ENCODE measurements at places on chromosomes 6 and 20.
A peak's percentile ranks its signal among the peaks of the same experiment; 100 is the strongest.

DNA sequence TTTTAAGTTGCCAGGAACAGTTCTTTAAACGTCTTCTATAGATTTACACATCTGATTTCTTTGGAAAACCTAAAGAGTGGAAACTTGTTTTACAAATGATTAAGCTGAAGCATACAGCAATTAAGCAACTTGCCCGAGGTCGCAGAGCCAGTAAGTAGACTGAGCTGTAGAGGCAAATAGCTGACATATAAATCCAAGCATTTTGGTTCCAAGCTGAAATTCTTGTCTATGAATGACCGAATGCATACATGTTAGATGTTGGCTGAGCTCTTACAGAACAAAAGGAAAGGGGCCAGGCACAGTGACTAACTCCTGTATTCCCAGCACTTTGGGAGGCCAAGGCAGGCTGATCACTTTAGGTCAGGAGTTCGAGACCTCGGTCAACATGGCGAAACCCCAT lies 101.8 kb upstream of the SGK1 start:
- no peak for DNase-seq

- DNase-seq: no peak
These were observed 47.4 kb downstream of the MYB start for GRCh38 chr6:135228486-135228885.

DNA sequence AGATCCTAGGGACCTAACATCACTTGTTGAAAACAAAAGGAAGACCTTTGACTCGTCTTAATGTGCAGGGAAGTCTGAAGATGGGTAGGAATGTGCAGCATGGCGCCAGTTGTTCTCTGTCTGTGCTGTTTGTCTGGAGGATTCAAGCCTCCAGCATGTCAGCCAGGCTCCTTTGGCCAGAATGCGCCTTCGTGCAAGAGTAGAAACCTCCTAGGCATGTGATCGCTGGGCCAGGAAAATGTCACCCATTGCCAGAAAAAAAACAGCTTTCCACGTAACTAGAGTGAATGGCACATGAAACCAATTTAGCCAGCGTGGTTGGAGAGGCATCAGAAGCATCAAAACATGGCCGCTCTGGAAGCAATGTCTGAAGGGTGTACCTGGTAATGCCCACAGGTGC lies 132.7 kb downstream of the EDN1 start:
- no peak for DNase-seq

- DNase-seq: no peak
These were observed 476 bp downstream of the IGF2R start for GRCh38 chr6:159969204-159969912.

DNA sequence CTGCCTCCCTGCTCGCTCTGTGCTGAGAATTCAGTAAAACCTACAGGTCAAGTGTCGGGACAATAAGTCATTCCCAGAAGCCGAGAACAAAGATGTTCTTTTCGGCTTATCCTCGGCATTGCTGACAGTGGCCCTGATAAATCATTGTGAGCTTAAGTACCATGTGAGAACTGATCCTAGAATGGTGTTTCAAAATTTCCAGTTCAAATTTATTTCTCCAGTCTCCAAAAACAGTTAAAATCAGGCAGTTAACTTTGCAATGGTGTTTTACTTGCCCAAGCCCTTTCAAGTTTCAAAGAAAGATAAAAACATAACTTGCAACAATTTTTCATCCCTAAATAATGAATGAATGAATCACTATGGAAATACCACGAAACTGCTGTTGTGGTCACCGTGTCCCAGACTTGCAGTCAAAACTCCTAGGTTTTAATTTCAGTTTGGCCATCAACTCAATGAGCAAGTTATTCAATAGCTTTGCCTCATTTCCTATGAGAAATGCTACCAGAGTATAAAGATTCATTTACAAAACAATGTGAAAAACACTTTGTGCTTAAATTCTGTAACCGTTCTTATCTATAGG lies 4.3 kb downstream of the ATP5F1E start:
- no peak for DNase-seq

DNA sequence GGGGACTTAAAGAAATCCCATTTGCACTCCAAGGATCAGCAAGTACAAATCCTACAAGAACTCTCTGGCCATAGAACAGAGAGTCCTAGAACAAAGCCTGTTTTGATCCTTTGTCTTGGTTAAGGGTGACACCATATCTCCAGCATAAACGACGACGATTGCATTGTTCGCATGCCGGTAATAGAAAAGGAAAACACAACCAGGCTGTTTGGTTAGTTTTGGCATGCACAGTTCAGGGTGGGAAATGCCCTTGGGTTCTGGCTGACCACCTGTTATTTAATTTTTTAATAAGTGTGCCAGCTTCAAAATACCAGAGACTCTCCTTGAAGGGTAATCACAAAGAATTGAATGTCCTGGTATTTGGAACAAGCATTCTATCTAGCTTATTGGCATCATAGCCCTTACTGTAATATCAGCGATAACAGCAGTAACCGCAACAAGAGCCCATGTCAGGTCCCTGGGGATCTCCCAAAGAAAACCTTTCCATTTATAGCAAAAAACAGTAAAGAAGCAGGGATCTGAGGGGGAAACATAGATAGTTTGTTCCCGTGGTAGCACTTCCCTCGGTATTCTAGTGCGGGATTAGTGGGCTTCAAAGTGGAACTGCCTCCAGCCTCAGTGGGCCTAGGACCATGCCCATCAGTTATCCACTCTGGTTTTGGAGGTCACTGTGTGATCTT lies 77.1 kb downstream of the TMEM170B start:
- no peak for DNase-seq

GRCh38 chr6:24876499-24877465 lies 59.0 kb downstream of the RIPOR2 start:
- no peak for DNase-seq

DNA sequence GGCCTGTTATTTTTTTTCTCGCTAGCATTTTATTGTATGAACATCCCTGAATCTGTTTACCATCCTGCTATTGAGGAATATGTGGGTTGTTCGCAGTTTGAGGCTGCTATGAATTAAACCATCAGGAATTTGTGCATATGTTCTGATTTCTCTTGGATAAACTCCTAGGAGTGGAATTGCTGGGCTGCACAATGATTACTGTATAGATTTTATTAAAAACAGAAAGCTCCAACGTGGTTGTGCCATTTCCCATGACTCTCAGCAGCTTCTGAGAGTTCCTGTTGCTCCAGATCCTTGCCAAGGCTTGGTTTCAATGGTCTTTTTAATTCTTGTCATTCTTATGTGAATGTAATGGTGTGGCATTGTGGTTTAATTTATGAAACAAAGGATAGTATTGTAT lies 75.1 kb downstream of the EDN3 start:
- no peak for DNase-seq

DNA sequence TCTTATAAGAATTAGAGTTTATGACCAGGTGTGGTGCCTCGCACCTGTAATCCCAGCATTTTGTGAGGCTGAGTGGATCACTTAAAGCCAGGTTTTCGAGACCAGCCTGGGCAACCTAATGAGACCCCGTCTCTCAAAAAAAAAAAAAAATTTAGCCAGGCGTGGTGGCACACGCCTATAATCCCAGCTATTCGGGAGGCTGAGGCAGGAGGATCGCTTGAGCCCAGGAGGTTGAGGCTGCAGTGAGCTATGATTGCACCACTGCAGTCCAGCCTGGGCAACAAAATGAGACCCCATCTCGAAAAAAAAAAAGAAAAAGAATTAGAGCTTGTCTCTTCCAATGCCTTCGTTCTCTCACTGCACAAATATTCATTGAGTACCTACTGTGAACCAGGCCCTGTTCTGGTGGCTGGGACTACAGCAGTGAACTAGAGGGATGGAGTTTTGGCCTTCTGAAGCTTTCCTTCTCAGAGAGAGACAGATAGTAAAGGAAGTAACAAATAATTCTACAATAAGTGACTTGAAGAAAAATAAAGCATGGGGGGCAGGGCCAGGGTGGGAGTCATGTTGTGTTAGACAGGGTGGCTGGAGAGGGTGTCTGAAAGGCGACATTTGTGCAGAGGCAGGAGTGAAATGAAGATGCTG lies 56.4 kb downstream of the HNF4A start:
- no peak for DNase-seq

DNA sequence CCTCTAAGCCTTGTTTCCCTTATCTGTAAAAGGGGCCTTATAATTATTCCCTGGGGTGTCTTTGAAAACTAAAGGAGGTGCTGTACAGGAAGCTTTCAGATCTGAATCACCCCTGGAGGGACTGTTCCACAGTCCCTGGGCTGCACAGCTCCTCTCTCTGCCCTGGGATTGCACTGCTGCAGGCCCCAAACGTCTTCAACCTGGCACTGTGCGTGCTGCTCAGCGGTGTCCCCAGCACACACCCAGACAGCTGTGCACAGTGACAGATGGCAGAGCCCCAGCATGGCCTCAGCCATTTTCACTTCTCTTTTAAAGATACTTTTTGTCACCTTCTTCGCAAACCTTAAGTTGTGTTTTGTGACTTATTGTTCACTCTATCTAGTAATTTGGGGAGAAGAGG lies 50.7 kb upstream of the INSM1 start:
- DNase-seq: no peak

- no peak for DNase-seq
These were observed 114.6 kb upstream of the HSF2 start for GRCh38 chr6:122284848-122285247.

- DNase-seq: no peak
These were observed 1024.0 kb downstream of the GRIK2 start for GRCh38 chr6:102417368-102417998.

- no peak for DNase-seq
These were observed 34.5 kb downstream of the NTSR1 start for GRCh38 chr20:62742979-62743776.

GRCh38 chr20:60010689-60011458 lies 52.7 kb downstream of the CDH26 start:
- no peak for DNase-seq

GRCh38 chr6:139402876-139403386 lies 28.5 kb upstream of the CITED2 start:
- DNase-seq: no peak

DNA sequence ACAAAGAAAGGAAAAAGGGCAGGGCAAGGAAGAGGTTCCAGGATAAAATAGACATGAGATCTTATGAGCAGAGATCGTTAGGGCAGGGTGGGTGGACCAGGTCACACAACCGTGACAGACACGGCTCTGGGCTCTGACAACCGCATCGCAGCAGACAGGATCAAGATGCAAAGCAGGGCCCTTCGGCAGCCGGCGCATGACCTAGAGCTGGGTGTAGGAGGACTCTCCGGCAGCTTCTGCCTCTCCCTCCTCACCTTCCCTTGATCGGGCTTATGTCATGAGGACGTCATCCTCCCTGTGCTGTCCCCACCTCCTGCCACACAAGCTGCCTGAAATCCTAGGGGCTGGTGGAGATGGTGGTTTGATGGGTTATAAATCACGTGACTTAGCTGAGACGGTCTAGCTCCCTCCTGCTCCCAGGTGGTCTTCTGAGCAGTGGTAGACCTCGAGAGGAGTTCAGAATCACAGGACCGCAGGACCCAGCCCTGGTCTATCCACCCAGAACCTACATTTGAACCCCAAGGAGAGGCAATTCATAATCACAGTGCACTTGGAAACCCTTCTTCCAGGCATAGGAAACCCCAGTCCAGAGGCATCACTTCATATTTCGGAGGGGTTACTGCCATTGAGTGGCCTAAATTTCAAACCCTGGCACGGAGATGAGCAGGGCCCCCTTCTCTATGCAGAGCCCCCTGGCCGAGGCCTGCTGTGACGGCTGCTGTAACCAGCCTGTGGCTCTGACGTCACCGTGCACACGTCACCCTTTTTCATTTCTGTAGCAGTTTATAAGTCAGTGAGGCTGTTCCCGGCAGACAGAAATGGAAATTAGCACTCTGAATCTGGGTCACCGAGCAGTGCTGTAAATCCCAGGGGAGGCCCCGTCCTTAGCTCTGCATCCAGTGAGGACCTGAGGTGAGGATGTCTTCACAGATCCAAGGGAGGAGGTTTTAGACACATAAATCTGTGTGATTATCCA lies 8.7 kb upstream of the CCR6 start:
- peak; percentile 72 for DNase-seq

GRCh38 chr6:56963793-56964192 lies 8.9 kb downstream of the BEND6 start:
- DNase-seq: no peak

DNA sequence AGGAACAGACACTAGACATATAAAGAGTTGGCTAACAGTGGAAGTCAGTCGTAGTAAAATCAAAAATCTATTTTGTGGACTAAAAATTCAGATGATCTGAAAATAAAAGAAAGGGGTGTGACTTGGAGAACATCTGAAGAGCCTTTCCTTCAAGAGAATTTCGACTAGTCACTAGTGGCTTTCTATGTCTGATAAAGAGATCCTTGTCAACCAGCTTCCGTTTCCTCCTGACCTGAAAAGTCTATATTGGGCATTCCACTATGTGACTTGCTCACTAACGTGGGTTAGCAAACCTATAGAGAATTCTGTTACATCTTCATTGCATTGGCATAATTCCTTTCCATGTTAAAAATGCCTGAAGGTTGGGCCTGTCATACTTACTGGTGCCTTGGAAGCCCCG lies 25.9 kb downstream of the TRAF3IP2 start:
- DNase-seq: no peak

GRCh38 chr6:108585921-108586536 lies 25.3 kb downstream of the FOXO3 start:
- no peak for DNase-seq

DNA sequence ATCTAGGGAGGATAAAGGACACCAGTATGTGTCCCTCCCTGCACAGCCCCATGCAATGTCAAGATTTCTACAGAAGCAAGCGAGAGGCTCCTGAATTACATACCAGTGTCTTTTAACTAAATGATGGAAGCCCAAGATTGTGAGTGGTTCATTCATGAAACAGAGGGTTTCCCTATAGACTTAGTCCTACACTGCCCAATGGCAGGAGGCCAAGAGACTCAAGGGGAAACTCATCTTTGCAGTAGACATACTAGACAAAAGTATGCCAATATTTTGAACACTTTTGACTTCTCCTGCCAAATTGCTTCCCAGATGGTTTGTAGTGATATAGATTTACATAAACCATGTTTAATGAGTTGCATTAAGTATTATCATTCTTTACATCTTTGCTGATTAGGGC lies 557.2 kb upstream of the JAG1 start:
- no peak for DNase-seq

DNA sequence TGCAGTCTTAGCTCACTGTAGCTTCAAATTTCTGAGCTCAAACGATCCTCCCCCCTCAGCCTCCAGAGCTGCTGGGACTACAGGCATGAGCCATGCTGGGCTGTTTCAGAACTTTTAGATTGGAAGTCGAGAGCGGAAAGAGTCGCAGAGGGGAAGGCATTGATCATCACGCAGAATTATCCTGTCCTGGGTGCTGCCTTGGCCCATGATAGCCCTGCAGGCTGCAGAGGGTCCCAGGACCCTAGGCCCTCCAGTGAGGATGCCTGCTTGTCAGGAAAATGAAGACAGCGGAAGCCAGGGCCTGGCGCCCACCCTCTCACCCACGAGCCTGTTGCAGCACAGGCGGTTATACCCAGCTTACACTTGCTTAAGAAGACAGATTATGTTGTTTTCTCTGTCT lies 9.1 kb downstream of the TMEM181 start:
- no peak for DNase-seq

DNA sequence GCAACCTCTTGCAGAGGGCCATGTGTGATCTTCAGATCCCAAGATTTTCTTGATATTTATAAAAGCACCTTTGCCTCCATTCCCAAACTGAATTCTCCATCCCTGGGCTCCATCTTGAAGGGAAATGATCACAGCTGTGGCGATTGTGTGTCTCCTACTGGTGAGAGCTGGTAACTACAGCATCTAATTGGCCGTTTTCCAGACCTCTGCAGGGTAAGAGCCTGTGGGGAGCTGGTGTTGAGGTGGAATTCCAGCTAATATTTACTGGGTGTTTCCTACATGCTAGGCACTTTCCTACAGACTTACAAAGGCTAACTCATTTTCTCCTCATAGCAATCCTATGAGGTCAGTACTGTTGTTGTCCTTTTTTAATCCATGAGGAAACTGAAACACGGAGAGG lies 59.2 kb upstream of the FNDC1 start:
- DNase-seq: peak; percentile 63

GRCh38 chr6:46521464-46521971 lies 30.3 kb upstream of the RCAN2 start:
- DNase-seq: no peak

Measured in CD4-positive, alpha-beta T cell treated with Interleukin-12 subunit alpha and Interleukin-12 subunit beta, for 1 hour (primary cell).